Hepatocyte (in vitro differentiated cells): ENCODE measurements at places on chromosomes 3 and 15.

DNA sequence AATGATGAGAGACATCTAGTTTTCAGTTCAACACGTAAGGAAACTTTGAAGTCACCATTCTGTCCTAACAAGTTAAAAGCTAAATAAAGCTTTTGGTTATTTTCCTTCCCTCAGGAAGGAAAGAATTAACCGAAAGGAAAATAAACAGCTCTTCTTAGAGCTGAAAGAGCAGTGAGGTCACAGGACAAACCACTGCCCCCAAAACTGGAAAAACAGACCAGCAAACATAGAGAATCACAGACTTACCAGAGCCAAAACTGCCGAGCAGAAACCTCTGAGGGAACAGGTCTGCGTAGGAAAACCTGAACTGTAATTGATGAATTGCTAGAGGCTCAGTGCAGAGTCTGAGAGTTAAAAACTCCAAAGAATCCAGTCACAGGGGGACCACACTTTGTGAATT, 14.7 kb downstream of the USP50 start:
- no peak for DNase-seq

DNA sequence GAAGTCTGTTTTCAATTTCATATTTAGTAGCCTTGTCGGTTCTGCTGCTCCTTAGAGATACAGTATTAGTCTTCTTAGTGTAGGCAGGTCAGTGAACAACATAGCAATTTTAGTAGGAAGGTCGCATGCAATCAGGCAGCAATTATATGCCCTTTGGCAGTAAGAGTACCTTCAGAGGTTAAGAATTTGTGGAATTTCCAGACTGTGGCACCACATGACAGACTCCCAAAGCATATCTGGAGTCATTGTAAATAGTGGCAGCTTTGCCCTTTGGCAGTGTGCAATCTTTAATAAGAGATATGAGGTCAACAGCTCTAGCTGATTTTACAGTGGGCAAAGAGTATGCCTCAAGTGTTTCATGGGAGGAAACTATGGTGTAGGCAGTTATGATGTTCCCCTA, 1532.5 kb upstream of the CADM2 start:
- DNase-seq, result no peak

GRCh38 chr3:98778852-98779413, 15.8 kb downstream of the ST3GAL6 start:
- peak; percentile 77 for DNase-seq

DNA sequence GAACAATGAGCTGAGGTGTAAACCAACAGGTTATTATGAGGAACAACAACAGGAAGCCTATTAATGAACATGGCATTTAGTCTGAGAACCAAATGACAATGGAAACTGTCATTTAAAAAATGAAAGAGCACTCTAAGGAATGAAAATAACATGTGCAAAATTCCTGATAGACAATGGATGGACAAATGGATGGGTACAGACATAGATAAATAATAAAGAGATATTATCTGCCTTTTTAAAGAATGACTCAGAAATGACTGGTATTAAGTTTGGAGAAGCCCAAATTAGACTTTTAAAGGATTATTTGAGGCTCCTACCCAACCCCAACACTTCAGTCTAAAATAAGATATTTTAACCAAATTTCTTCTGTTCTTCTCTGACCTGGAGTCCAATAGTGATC, 650.5 kb upstream of the ZNF385D start:
- no peak for DNase-seq

DNA sequence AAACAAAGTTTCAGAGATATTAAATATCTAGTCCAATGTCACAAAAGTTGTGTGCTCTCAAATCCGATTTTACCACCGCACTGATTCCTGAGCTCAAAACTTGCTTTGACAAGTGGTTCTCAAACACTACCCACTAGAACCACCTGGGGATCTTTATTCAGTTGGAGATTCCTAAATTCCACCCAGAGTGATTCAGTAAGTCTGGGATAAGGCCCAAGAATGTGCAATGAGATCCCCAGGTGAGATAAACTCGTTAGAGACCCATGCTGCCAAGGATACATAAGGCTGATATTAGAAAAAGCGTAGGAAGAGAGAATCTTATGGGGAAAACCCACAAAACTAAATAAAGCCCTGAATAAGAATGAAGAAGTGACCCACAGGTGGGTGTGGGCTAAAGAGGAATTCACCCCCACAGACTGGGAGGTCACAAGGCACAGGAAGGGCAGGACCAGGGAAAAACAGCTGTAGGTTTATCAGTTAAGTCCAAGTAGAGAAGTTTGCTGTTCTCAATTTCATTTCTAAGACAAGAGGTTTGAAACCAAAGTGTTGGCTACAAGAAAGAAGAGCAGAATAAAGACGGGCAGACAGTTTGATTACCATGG, 11.5 kb upstream of the RPS17 start:
- DNase-seq, result no peak

GRCh38 chr3:11618904-11619303, 24.8 kb downstream of the VGLL4 start:
- peak; percentile 46 for DNase-seq

DNA sequence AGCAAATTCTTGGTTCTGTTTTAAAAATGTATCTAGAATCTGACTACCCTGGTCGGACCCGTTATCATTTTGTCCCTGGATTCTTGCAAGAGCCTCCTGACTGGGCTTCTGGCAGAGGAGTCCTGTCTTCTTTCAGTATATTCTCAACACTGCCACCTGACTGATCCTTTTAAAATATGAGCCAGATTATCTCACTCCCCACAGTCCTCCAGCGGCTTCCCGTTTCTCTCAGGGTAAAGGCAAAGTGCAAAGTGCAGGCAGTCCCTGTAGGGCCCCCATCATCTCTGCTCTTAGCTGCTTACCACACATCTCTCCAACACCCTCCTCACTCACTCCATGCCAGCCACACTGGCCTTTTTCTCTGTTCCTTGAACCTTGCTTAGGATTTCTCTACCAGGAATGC, 28.4 kb downstream of the CRTC3 start:
- peak; percentile 81 for DNase-seq

GRCh38 chr15:89647191-89647851, 7.9 kb downstream of the KIF7 start:
- peak; percentile 79 for DNase-seq

DNA sequence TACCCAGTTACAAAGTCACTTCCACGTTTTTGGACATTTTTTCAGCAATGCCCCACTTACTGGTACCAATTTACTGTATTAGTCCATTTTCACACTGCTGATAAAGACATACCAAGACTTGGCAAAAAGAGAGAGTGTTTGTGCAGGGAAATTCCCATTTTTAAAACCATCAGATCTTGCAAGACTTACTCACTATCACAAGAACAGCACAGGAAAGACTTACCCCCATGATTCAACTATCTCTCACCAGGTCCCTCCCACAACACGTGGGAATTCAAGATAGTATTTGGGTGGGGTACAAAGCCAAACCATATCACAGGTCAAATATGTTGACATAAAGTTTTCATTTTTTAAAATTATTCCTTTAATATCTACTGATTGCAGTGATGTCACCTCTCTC, 16.2 kb upstream of the ABI3BP start:
- no peak for DNase-seq

- DNase-seq, result no peak
Measured at GRCh38 chr3:101665357-101665756, 11.6 kb downstream of the ZBTB11 start.

GRCh38 chr3:474828-475227, 278.3 kb downstream of the CHL1 start:
- DNase-seq, result no peak

DNA sequence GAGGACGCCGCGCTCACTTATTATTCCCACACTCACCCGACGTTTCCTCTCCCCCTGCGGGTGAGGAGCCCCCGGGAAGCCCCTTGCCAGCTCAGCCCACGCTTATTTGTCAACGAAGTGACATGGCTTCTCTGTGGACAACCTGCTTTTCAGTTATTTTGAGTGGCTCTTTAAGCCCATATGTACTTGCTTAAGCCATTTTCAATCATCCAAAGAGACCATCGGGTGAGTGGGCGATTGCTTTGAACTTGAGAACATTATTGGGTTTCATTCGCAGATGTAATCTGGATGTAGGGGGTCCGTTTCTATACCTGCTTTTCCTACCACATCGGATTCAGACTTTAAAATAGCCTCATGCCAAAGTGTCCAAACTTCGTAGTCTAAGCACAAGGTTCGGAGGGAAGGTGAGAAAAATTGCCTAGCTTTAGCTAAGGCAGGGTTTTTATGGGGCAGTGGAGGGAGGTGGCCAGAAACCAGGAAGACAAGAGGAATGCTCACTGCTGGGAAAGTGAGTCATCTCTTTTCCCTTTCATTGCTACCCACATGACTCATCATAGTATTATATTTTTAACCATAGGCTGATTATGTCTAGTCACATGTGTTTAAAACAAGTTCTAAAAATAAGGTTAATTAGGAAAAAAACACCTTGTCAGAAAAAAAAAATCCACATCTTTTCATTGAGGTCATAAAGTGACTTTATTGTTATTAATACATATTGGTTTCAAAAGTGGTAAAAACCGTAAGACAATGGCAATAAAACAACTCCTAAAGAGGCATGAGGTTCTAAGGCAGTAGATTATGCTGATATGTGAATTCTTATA, 773.1 kb upstream of the NR2F2 start:
- peak; percentile 76 for DNase-seq

- DNase-seq, result no peak
Measured at GRCh38 chr3:193313061-193313958, 65.2 kb downstream of the ATP13A5 start.

GRCh38 chr3:32140943-32141342, 34.5 kb downstream of the GPD1L start:
- no peak for DNase-seq

GRCh38 chr3:195913382-195913781, 5.0 kb upstream of the TNK2 start:
- no peak for DNase-seq

DNA sequence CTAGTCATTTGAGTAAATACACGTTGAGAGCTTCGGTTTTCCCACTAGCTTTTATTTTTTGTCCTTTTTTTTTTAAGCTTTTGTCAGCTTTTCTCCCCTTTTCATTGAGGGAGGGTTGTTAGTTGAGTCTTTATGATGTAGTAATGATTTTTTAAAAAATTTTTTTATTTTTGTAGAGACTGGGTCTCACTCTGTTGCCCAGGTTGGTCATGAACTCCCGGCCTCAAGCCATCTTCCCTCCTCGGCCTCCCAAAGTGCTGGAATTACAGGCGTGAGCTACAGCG, 688 bp downstream of the ZSCAN2 start:
- DNase-seq, result no peak

- DNase-seq, result no peak
Measured at GRCh38 chr15:101049282-101049681, 130.1 kb downstream of the LRRK1 start.

GRCh38 chr3:161212171-161212771, 8.8 kb upstream of the NMD3 start:
- DNase-seq, result no peak

DNA sequence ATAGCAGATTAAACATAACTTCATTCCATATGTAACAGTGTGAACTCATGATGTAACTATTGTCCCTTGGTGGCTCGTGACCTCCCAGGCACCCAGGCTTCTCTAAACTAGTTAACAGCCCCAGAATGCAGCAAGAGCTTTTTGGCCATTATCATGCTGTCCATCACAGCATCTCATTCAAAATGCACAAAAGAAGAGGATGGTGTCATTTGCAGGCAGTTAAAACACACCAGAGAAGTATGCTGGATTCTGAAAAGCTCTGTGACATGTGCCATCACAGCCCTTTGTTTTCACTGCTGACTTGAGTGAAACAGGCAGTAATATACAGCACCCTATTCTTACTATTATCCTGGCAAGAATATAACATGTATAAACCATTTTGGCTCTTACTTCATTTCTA, 117.6 kb upstream of the CHMP2B start:
- no peak for DNase-seq
